HEK293T (cell line): ENCODE measurements at places on chromosomes 5 and 9.

- no peak for DNase-seq
These were observed 122.2 kb downstream of the LHX2 start for GRCh38 chr9:124133727-124134126.

DNA sequence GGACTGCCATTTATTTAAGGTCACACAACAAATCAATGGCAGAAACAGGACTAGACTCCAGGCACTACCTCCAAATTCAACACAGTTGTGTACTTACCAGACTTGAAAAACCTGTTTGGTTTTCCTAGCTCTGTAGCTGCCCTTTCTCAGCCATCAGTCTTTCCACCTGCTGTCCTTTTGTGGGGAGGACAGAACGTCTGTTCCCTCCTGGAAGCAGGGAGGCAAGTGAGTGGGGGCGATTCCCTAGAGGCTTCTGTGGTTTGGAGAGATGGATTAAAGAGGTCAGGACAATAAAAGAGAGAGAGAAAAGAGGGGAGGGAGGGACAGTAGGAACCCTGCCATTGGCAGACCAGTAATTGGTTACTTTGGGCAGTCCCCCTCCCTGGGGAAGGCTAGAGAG, 14.7 kb downstream of the ASTN2 start:
- no peak for DNase-seq

DNA sequence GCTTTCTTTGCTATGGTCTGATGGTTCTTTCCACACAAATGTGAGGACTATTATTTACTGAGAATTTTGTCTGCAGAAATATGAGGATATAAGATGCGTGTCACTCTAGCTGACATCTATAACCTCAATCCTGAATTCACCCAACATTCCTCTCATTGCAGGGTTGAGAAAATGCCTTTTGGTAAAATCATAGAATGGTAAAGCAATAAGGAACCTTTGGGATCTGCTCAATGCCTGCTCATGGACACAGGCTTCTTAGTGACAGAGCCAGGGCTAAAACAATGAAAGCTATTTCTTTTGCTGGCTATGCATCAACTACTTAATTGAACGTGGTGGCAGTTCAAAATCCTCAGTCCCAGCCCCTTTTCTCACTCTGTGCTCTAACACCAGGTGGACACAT, 199.6 kb downstream of the GAS1 start:
- no peak for DNase-seq

DNA sequence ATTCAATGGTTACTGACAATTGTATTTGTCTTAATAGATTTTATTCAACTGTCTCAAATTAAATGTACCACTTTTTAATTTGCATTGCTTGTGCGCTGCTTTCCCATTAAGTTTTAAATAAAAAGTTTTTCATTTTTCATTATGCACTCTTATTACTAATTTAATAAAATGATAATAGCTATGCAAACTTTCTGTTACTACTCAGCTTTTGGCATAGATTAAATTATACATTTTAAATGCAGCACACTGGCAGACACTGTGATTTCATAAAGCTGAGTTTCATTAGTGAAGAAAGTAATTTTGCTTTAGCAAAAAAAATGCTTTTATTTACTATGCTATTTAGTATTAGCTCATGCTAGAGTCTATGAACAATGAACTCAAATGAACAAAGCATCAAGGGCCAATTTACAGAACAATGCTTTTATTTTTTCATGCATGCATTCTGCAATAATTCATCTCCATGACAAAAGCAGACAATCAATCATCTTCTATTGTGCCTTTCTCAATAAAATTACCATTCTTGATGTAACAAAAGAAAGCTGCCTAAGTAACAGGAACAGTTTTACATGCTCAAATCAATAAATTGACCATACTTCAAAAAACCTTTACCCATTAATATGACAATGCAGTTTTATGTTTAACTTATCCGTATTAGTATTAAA, 595.2 kb upstream of the ARRDC3 start:
- no peak for DNase-seq

- DNase-seq: no peak
These were observed 45.2 kb upstream of the IL6ST start for GRCh38 chr5:56039985-56040384.

DNA sequence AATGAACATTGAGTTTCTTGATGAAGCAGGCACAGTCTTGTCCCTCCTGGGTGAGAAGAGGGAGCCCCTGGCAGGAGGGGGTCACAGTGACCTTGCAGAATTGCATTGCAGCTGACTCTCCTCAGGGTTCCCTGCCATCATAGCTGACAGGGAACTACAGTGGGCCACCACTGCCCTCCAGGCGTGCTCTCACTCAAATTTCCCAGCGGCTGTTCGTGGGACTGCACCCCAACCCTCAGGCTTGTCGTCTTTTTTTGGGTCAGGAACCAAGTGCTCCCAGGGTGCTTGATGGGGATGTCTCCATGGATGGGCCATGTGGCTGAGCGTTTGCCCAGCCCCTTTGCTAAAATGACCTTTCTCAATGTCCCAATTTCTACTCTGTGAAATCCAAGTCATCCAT, 215.8 kb downstream of the MELK start:
- DNase-seq: peak; percentile 39

GRCh38 chr9:115341426-115341825, 223.5 kb upstream of the TNC start:
- DNase-seq: no peak

GRCh38 chr9:72557549-72557948, 36.1 kb downstream of the TMC1 start:
- DNase-seq: no peak

DNA sequence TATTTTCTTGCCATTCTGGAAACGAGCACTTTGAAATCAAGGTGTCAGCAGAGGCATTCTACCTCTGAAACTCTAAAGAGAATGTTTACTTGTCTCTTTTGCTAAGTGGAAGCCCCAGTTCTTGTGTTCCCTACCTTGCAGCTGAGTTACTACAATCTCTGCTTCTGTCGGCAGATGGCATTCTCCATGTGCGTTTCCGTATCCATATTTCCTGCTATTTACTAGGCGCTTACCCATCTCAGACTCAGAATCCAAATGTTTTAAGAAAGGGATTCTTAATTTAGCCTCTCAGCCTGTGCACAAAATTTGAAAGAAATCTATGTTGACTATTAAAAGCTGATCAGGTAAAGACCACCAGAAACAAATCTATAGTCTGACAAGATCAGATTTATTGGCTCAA, 221.3 kb upstream of the FTMT start:
- peak; percentile 11 for DNase-seq

- no peak for DNase-seq
These were observed 2.8 kb downstream of the IL6ST start for GRCh38 chr5:55991768-55992486.
